ENCODE measurements at places on chromosomes 12 and 14. TPM values are rescaled to one million over a fixed set of nuclear protein-coding genes. Genes with fewer than 3 reads are reported as not detected.

The PTPRR gene
- total RNA-seq = 0.30 TPM

The C12orf42 gene
- not detected for total RNA-seq

The A2M gene
- total RNA-seq = not detected

The EIF2S3B gene
- 0.59 TPM for total RNA-seq

The ERBB3 gene
- total RNA-seq = 0.23 TPM

The TSPAN19 gene
- total RNA-seq = not detected

The SLC17A8 gene
- not detected for total RNA-seq

The LBHD2 gene
- not detected for total RNA-seq

The KERA gene
- total RNA-seq = not detected

The ABCB9 gene
- total RNA-seq = 9.2 TPM

The FLVCR2 gene
- 0.59 TPM for total RNA-seq

The KRT8 gene
- total RNA-seq = 226 TPM

The EEF1AKMT3 gene
- 4.7 TPM for total RNA-seq

The DTX1 gene
- not detected for total RNA-seq

The ADCY6 gene
- total RNA-seq = 56.7 TPM

The FERMT2 gene
- 143 TPM for total RNA-seq

The RNASE7 gene
- not detected for total RNA-seq

The TUNAR gene
- not detected for total RNA-seq

The KRT74 gene
- total RNA-seq = not detected

The OGFOD2 gene
- 10.1 TPM for total RNA-seq

The ACVR1B gene
- 11.1 TPM for total RNA-seq

The PPP1R36 gene
- total RNA-seq = 1.8 TPM
